T-helper 9 cell (primary cell): ENCODE measurements at places on chromosomes 7 and 10.

DNA sequence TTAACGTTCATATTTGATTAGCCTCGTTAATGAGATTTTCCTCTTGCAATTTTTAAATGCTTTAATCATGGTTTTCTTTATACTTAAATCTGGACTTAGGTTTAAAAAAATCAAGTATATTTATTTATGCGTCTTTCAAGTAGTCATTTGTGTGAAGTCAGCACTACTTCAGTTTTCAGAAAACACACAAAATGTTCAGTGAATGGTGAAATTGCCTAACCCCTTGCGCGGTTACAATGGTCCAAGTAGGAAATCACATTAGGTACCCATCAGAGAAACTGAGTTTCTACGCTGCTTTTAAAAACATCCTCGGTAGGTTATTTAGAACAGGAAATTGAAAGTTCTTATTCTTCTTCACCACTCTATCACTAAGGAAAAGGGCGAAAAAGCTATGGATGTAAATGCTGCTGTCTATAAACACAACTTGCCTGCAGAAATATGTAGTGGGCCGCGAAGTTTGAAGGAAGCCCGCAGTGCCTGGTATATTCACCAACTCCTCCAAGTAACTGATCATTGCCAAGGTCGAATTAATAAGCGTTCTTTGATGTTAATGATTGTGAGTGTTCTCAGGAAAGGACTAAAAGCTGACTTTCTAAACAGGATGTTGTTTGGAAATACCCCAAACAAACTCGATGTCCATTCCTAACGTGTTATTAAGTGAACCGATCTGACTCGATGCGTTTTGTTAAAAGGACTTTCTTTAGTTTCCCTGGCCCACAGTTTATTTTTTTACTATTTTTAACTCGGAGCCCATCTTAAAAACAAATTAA is 1.0 kb downstream of the SYPL1 start:
- no peak for DNase-seq

GRCh38 chr10:94850766-94851165 is 87.7 kb upstream of the CYP2C9 start:
- DNase-seq, result no peak

DNA sequence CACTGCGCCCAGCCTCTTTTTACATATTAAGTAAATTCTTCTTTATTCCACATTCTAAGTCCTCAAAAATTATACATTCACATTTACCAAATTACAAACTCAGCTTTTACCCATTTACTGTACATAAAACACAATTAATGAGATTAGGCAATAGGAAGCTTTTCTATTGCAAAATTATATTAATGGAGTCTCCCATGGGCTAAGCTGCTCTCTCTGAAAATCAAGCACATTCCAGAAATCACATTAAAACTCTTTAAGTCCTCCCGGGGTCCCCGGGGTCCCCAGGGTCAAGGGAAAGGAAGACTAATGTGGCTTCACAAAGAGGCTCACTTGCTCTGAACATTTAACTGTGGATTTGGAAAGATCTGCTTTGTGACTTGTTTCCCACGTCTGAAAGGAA is 127.4 kb upstream of the KMT2E start:
- no peak for DNase-seq

DNA sequence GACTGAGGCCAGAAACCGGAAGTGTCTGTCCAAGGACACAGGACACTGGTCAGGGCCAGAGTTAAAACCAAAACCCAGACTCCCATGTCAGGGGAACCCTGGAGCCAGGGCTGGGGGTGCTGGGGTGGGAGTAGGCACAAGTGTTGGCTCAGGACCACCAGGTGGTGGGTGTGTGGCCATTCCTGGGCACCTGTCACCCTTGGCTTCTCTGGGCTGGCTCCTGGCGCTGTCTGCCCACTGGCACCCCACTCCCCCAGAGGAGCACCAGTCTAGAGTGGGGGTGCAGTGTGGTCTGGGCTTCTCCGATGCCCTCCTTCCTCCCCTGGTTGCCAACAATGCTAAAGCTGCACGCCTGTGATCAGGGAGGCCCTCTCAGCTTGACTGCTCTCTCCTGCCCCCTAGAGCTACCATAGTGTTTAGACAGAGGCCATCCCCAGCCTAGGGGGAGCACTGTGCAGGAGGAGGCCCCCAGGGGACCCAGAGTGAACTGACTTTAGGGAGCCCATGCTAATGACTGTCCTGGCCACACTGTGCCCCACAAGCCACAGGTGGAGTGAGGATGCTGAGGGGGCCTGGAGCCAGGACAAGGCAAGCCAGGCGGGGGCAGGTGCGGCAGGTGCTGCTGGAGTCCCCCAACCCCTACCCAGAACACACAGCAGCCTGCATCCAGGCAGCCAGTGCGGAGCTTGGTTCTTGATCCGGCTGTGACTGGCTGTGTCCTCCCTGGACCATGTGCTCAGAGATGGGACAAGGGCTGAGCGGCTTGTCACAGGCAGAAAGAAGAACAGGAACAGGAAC is 11.0 kb downstream of the RASGEF1A start:
- no peak for DNase-seq

DNA sequence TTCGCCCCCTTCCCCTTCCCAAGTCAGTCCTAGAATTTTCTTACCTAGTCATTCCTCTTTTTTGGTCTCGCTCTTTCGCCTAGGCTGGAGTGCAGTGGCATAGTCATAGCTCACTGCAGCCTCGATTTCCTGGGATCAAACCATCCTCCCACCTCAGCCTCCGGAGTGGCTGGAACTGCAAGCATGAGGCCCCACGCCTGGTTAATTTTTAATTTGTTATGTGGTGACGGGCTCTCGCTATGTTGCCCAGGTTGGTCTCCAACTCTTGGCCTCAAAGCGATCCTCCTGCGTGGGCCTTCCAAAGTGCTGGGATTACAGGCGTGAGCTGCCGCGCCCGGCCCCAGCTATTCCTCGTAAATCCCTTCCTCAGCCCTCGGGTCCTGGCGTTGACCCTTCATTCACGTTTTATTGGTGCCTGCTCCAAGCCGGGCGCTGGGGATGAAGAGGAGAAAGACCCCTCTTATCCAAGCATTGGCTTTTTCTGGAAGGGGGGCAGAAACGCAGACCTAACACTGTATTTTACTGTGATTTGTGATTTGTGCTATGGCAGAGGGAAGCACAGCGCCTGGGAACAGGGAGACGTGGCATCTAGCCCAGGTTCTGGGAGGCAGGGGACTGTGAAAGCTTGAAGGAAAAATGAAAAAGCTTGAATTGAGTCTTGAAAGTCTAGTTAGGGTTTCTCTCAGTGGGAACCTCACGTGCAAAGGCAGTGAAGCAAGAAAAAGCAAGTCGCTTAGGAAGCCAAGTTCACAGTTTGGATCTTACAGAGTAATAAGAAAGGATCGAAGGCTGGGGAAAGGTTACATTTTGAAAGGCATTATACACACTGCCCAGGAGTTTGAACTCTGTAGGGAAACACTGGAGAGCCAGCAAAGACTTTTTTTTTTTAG is 516 bp downstream of the ZNHIT1 start:
- no peak for DNase-seq

DNA sequence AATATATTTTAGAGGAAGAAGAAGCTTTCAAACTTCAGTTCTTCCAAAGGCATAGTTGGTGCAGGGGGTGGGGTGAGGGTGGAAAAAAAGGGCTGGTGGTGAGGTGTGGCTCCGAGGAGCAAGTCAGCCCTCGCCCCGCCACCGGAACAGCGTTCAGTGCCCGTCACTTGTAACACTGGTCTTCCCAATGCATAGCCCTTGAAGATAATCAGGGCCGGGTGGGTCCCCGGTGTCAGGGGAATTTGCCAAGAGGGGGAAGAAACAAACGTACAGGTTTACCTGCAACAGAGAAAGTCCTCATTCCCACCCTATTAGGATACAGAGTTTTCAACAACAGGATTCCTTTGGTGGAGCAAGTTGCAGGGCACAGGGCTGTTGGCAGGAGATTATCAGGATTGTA is 1.5 kb downstream of the SVOPL start:
- DNase-seq, result no peak

GRCh38 chr10:79438699-79439085 is 6.7 kb downstream of the ZCCHC24 start:
- DNase-seq, result no peak

DNA sequence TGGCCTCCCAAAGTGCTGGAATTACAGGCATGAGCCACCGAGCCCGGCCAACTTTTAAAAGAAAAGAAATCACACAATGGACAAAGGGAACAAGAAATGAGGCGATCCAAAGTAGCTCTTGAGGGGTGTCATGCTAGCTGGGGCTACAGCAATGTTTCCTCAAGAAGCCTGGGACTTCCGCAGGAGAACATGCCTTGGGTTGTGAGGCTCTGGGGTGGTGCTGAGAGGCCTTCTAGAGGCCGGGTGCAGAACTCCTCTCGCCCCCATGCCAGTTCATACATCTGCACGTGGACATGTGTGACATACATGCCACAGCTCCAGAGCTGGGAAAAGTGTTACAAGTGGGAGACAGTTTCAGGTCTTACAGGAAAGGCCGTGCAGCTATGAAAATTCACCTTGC is 238.2 kb downstream of the SKAP2 start:
- DNase-seq, result no peak

- no peak for DNase-seq
These were observed 23.3 kb downstream of the WDR86 start for GRCh38 chr7:151386301-151387160.
